Spleen (tissue), 13 donors: ENCODE measurements at places on chromosomes 3 and 15. TPM values are rescaled to one million over a fixed set of nuclear protein-coding genes. Genes with fewer than 3 reads are reported as not detected.

Gene ISLR
- 39.3 TPM for total RNA-seq

Gene PGBD4
- total RNA-seq = 1.4 TPM

DNA sequence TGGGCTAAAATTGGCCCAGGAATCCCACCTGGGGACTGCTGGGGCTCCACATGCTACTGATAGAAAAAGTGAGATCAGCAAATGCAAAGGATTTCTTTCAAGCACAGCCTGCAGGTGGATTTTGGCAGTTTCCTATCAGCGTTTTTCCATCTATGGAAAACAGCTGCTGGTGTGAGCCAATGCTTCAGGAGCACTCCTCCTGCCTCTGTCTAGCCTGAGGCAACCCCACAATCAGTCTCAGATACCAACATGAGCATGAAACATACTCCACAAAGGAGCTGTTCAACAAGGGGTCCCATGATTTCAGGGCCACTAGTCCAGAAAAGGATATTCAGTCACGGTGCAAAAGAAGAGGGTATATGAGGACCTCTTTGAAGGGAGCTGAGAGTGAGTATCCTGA lies 311.5 kb upstream of the THBS1 start:
- no peaks in the 10 kb centered on the region for H3K4me1 ChIP-seq
- H3K27ac ChIP-seq = no peak overlapping the region
- no peaks in the 10 kb centered on the region for H3K27me3 ChIP-seq
- no peaks in the 10 kb centered on the region for H3K36me3 ChIP-seq
- H3K4me3 ChIP-seq = no peak overlapping the region

DNA sequence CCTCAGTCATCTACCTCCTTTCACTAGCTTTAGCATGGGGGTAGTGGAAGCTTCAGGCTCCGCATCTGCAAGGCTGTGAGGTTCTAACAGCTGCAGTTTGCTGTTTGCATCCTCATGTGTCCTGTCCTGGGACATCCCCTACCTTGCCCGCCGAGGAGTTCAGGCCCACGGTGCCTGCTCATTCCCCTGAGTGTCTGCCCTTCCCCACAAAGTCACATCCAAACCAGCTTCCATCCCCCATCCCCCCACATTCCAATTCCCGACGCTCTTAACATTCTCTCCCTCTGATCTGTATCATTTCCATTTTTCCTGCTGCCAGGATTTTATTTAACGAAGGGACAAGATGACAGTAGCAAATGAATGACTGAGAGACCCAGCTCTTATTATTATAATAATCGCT lies 43.8 kb downstream of the HRH1 start:
- H3K36me3 ChIP-seq = no peaks in the 10 kb centered on the region
- no peak for DNase-seq
- H3K4me3 ChIP-seq = no peak overlapping the region
- H3K27ac ChIP-seq = no peak overlapping the region

GRCh38 chr3:67674055-67674454 lies 19.6 kb upstream of the SUCLG2 start:
- H3K27me3 ChIP-seq = no peaks in the 10 kb centered on the region
- no peak overlapping the region for H3K27ac ChIP-seq
- H3K4me1 ChIP-seq = peaks cover 3% of the 10 kb centered on the region
